ENCODE measurements at places on chromosomes 7 and 10.

- DNase-seq = no peak
Observed at GRCh38 chr10:16519908-16520861, 1.5 kb downstream of the C1QL3 start.

GRCh38 chr10:19577381-19577780 lies 238.9 kb upstream of the PLXDC2 start:
- no peak for DNase-seq

GRCh38 chr7:127997226-127997922 lies 33.9 kb downstream of the LRRC4 start:
- DNase-seq = no peak

DNA sequence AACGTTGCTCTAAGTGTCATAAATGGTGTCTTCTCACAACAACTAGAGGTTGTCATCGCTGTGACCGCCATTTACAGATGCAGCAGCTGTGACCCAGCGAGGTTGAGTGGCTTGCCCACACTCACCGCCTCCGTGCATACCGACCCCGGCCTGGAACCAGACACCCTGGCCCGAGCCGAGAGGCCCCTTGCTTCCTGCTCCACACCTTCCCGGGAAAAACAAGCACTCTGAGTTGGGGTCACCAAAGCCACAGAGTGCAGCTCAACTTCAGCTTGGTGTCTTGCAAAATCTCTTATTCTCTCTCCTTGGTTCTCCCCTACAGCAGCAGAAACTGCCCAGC lies 115.7 kb upstream of the PPP2R2D start:
- no peak for DNase-seq

GRCh38 chr10:58157076-58157766 lies 110.5 kb downstream of the IPMK start:
- no peak for DNase-seq

GRCh38 chr10:24465891-24466818 lies 257.2 kb downstream of the KIAA1217 start:
- DNase-seq = peak; percentile 66

GRCh38 chr10:26463986-26464385 lies 25.8 kb downstream of the APBB1IP start:
- no peak for DNase-seq

DNA sequence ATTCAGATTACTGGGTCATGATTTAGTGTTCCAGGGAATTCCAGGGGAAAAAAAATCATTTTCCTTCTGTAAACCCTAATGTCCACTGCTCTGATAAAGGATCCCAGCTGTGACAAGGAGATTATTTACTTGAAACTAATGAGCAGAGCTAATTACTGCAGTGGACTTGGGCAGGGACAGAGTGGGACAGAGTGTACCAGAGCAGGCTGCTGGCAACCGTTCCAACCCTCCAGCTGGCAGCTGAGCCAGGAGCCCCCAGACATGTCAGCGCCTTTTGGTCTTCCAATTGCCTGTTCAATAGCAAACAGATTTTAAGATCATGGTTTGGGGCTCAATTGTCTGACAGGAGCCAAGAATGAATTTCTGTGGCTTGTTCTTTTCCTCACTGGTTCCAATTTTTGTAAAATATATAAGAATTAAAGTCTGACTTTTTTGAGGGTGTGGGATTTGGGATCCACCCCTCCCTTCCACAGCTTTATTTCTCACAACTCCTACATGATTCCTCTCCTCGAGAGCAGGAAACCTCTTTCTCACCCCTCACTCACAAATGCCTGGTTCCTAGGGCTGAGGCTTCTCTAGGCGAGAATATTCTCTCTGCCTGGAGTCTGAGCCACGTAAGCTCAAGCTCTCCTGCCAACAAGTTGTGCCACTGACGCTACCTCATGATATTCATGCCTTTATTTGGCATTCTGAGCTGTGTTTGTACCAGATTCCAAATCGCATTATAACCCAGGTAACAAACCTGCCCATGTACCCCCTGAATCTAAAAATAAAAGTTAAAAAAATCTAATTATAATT lies 20.6 kb upstream of the FAM180A start:
- no peak for DNase-seq

DNA sequence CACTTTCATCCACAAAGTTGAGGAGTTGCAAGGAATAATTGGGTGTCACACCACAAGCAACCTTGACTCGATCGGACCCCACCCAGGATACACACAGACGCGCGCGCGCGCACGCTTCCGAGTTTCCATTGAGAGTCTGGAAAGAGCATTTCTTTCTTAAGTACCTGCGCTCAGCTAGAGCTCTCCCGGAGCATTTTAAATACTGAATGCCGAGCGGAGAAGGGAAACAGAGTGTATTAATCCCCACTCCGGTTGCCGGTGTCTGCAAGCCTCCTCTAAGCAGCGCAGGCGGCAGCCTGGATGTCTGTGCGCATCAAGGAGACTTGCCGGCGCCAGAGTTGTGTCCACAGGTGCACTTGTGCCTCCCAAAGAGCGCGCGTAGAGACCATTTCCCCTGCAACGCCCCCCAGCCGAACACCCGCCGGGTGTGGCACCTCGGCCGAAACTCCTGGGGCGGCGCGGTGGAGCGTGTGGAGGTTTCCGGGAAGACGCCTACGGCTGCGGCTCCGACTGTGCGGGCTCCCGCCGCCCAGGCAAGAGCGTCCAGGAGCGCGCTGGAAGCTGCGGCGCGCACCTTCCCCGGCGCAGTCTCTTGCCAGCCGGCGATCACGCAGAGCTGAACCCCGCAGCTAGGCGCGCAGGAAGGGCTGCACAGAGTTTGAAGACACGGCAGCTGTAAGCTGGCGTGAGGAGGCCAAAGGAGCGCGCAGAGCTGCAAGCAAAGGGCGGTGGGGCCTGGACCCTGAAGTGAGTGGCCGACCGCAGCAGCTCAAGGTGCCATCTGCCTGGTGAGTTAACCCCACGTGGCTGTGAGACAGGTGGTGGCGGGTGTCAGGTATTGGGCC lies 1.1 kb upstream of the FEZF1 start:
- no peak for DNase-seq

GRCh38 chr10:111392159-111392558 lies 315.3 kb downstream of the ADRA2A start:
- DNase-seq = no peak

DNA sequence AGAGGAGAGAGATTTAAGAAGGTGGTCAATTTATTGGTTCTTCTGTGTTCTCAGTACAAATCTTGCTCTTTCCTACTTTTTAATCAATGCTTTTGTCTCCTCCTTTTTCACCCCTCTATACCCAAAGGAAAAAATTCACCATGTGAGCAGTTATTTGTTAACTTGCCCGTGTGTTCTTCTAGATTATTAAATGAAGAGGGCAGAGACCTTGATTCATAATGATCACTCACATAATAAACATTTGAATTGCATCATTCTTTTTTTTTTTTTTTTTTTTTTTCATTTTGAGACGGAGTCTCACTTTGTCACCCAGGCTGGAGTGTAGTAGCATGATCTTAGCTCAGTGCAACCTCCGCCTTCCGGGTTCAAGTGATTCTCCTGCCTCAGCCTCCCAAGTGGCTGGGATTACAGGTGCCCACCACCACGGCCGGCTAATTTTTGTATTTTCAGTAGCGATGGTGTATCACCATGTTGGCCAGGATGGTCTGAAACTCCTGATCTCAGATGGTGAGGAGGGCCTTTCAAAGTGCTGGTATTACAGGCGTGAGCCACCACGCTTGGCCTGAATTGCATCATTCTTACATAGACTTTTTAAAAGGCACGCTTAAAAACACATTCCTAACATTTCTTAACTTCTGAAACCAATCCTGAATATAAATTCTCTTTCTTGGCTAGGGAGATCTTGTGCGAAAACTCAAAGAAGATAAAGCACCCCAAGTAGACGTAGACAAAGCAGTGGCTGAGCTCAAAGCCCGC lies 3.6 kb downstream of the GARS1 start:
- DNase-seq = no peak

- no peak for DNase-seq
Observed at GRCh38 chr7:32415519-32415918, 74.7 kb downstream of the LSM5 start.

DNA sequence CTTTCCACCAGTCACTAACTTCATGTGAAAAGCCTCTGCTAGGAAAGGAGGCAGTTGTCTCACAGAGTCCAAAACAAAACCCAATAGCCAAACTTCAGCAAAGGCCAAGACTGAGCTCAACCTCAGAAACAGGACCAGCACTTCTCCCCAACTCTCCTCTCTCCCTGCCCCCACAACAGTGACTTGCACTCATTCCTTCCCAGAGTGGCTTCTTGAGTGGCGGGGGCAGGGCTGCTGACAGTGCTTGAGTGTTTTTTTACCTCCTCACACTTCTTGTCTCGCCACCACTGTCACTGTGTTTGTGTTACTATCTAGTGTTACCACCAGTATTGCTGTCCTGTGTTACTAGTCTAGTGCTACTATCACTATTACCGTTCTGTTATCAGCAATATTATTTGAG lies 206.8 kb downstream of the KLF6 start:
- DNase-seq = no peak

- no peak for DNase-seq
Observed at GRCh38 chr10:98328163-98328562, 60.2 kb upstream of the LOXL4 start.

DNA sequence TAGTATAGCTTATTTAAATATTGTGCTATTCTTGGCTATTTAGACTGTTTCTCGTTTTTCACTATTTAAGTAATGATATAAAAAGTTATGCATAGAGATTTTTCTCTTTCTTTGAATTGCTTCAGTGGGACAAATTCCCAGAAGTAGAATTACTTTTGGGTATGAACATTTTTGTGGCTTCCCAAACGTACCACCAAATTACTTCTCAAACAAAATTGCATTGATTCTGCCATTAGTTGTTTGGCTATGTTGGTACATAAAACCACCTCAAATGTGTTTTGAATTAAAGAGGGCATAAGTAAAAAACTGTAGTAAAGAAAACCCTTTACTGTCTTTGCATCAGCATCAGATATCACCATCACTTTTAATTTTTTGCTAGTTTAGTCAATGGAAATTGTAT lies 31.0 kb downstream of the AKR1B1 start:
- DNase-seq = no peak

DNA sequence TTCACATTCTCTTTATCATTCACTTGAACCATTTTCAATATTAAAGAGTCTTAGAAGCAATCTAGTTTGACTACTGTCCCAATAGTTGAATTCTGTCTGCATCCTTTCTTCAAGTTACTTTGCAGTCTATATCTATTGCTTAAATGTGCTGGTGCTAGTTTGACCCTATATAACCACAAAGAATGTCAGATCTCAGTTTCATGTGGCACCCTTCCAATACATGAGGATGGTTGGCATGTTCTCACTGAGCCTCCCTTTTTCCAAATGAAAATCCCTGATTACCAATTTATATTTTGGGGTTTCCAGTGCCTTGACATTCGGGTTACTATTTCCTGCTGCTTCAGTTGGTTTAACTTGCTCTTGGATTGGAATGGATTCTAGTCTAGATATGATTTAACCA lies 292.7 kb downstream of the EXOC4 start:
- DNase-seq = no peak

DNA sequence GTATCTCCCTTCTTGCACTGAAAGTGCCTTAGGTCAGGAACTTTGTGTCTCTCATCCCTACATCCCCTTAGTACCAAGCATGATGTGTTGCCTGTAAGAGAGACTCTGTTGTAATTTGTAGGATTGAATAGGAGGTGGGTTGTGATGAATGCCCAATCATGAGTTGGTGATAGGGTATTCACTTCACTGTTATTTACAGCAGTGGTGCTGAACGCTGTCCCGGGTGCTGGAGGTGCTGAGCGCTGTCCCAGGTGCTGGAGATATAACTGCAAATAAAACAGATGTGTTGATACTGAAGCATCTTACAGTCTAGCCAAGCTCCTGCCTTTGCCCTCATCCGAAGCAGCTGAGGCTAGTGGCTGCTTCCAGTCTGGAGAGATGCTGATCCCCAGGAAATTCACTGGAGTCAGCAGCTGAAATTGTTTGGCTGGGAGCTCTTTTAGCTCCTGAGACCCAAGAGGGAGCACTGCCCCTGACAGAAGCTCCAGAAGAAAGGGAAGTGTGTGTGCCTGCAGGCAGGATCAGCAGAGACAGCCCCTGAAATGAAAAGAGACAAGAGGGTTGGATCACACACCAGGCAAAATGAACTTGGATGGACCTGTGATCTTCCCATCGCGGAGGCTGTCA lies 183.4 kb downstream of the SORCS3 start:
- peak; percentile 67 for DNase-seq

- DNase-seq = no peak
Observed at GRCh38 chr7:159047536-159047935, 97.1 kb downstream of the VIPR2 start.

GRCh38 chr10:1873661-1874315 lies 136.5 kb upstream of the ADARB2 start:
- no peak for DNase-seq

DNA sequence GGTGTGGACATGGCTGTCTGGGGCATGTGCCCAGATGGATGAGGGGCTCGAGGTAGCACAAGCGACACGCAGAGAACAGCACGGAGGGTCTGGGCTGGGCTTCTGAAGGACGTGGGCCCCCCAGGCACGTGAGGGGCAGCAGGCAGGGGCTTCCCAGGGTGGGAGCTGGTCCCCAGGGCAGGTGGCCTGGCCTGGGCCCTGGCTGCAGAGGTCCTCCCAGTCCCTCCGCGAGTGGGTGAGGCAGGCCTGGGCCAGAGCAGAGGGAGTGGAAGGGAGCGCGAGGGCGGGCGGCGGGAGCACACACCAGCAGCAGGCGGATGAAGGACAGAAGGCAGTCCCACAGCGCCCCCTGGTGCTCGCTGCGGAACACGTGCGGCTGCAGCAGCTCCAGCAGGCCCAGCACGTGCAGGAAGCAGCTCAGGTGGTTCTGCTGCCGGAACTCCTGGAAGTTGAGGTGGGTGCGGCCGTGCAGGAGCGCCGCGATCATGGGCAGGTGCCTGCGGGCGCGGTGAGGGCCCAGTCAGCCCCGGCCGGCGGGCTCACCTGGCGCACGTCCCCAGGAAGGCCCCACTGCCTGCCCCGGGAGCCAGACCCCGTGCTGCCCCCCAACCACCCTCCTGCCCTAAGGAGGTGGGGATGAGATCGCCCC lies 14.7 kb upstream of the MICALL2 start:
- peak; percentile 75 for DNase-seq

DNA sequence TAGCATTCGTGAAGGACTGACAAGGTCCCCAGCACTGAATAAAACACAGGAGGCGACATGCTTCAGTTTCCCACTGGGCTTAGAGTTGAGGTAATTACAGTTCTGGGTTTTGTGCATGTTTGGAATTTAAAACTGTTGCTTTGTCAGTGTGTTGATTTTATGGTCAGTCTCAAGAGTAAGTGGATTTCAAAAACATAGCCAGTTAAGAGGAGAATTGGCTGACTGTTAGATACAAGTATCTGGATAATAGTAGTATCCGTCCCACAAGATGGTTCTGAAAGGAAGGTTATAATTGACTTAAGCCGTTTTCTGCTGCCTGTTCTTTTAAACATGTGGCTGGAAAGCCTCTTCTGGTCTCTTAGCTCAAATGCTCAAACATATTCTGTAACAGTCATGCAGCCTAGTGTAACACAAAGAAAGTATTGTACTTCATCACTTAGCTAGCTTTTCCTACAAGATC lies 170.9 kb downstream of the POLR1F start:
- DNase-seq = no peak

- no peak for DNase-seq
Observed at GRCh38 chr10:79268161-79268601, 79.1 kb upstream of the PPIF start.

DNA sequence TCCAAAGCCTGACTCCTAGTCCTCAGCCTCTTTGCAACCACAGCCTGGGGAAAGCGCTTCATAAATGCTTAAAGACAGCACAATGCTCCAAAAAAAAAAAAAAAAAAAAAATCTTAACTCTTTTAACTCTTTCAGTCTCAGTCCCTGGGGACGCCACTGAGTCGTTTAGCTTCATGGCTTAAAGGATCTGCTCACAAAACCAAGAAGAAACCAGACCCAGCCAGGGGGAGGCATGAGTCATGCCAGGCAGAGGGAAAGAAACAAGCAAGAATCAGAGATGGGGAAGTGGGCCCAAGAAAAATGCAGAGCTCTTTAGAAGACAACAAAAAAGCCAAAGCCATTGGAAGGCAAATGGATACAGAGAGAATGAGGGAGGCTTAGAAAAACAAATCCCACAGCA lies 32.5 kb upstream of the DOCK1 start:
- DNase-seq = no peak
